ENCODE measurements at places on chromosomes 11 and 22.

GRCh38 chr22:32796865-32797573 is 4.5 kb upstream of the TIMP3 start:
- DNase-seq, result peak; percentile 84

GRCh38 chr11:63872800-63873197 is 33.9 kb downstream of the MARK2 start:
- no peak for DNase-seq

DNA sequence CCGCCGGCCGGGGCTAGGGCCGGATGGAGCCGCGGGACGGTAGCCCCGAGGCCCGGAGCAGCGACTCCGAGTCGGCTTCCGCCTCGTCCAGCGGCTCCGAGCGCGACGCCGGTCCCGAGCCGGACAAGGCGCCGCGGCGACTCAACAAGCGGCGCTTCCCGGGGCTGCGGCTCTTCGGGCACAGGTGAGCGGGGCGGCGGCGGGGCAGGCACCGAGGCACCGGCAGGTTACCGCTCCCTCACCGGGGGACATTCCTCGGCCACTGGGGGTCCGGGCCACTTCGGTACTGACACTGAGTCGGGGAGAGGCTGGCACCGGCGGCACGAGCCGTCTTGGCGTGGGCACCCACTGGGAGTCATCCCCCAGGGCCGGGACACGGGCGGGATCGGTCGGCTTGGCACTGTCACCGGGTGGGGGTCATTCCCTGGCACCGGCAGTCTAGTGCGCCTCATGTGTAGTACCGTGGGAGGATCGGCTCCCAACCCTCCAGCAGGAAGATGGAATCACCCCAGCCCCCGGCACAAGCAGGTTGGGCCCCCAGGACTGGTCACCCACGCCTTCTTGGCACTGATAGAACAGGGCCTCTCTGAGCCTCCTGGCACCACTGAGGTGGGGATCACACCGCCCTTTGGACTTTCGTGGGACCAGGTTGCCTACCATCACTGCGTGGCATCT is 511 bp downstream of the DGKZ start:
- no peak for DNase-seq

DNA sequence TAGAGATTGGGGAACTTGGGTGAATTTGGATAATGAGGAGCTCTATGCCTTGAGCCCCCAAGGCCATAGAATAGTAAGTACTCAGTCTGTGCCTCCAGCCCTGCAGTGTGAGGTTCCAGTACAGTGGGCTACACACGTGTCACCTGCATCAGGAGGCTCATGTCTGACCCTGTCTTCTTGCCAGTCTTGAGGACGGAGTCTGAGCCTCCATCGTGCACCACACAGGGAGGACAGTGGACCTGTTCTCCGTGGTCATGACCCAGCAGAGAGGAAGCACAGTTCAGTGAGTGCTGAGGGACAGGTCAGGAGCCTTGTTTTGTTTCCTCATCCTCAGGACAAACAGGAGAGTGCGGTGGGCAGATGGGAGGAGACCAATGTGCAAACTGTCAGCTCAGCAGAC is 30.8 kb downstream of the RPS13 start:
- no peak for DNase-seq

DNA sequence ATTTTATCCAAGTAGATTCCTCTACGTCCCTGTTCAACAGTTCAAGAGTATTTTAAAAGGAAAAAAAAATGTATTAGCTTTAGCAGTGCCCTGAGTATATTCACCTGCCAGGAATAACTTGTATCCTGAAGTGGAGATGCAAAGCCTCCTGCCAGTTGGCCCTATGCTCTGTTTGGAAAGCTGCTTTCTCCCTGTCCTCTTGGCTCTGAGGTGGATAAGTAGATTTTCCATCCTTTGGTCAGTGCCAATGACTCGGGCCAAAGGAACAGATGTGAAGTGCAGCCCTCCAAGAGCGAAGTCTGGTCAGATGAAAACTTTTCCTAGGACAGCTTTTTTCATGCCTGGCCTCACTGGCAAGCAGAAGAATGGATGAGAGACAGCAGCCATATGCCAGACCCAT is 839.9 kb upstream of the TENM4 start:
- DNase-seq, result no peak

GRCh38 chr11:94604482-94604881 is 37.3 kb downstream of the PIWIL4 start:
- DNase-seq, result no peak

GRCh38 chr11:118082880-118083552 is 3.7 kb downstream of the SMIM35 start:
- no peak for DNase-seq

GRCh38 chr22:47166033-47166404 is 403.6 kb downstream of the TBC1D22A start:
- DNase-seq, result no peak

DNA sequence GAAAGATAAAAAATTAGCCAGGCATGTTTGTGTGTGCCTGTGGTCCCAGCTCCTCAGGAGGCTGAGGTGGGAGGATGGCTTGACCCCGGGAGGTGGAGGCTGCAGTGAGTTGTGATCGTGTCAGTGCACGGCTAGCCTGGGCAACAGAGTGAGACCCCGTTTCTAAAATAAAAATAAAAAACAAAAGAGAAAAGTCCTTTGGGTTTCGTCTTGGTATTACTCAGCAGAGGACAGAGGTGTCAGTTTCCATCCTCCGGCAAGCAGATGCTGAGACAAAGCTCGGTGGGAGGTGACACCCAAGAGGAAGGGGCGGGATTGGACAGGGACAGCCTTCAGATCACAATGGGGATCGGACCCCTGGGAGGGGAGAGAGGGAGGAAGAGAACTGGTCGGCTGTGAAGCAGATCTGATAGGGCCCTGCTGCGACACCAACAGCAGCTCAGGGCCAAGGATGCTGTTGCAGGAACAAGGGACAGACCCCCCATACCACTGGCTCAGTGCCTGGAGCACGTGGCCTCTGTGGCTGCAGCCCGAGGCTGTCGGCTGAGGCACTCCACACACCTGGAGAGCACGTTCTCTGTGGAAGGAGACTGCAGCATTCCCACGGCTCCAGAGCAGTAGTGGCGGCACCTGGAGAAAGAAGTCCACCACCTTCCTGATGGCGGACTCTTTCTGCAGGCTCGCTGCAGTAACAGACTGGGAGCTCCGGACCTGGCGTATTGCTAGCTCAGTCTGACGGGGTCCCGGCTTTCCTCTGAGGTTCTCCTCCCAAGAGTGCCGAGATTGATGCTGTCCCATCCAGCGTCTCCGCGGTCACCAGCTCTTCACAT is 5.2 kb upstream of the BID start:
- no peak for DNase-seq

DNA sequence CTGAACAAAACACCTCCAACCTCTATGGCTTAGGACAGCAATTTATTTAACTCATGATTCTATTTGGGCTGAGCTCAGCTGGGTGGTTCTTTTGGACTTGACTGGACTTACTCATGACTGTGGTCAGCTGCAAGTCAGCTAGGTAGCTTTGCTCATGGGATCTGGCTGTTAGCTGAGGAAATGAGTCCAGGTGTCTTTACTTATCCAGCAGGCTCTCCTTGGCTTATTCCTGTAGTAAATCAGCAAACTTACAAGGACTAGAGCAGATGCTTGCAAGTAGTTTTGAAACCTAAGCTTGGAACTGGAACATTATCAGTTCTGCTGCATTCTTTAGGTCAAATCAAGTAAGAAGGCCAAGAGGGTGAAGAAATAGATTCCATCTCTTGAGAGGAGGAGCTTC is 8.0 kb upstream of the HIKESHI start:
- DNase-seq, result no peak

- peak; percentile 53 for DNase-seq
Measured at GRCh38 chr22:42990131-42990838, 24.7 kb downstream of the PACSIN2 start.

DNA sequence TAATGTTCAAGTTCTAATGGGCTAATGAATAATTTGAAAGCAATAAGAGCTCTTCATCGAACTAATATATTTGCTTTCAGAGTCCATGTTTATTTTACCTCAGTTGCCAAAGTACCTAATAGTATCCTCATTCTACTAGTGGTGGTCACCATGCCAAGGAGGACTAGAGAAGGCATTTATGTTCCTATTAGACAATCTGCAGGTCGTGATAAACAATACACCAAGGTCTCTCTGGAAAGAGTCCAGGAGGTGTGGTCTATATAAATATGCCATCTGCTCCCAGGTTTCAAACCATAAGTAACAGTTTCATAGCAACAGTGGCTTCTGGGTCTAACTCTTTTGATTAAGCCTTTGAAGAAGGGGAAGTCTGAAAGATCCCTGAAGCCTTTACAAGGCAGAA is 42.9 kb downstream of the ARFGAP3 start:
- peak; percentile 70 for DNase-seq

DNA sequence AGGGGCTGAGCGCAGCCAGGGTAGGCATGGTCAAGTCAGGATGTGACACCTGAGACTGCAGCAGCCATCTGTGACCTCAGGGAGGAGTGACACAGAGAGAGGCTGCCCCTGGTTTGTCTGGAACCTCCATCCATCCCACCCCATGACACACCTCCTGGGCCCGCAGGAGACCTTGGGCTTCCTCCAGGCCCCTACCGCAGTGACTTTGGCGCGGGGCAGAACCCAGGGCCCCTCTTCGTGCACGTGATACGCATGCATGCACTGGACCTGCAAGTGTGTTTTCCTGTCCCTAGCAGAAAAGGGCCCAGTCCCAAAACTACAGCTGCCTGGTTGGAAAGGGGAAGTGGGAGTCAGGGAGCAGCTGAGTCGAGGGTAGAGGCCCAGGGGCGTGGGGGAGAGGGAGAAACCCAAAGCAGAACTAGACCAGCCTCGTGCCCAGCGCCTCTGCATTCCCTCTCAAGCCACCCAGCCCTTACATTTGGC is 7.9 kb upstream of the CYTH4 start:
- peak; percentile 79 for DNase-seq

DNA sequence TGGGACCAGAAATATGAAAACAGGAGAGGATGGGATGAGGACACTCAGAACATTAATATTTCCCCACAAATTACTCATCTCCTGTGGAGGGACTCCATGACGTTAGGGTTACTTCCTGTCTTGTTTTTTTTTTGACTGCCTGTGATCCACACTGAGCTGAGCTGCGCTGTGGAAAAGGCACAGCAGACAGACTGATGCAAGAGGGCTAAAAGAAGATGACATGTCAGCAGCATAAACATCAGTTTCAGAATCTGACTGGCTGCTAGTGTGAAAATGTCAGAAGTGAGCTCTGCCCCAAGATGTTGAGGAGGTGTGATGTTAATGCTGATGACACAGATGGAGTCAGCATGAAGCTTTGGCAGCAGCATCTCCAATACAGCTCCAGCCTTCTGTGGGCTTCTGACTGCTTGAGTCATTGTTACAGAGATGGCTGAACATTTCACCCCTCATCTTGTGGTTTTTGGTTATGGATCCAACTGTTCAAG is 286.8 kb downstream of the BLID start:
- no peak for DNase-seq

- DNase-seq, result peak; percentile 93
Measured at GRCh38 chr11:86511086-86511551, 136.4 kb downstream of the CCDC81 start.

DNA sequence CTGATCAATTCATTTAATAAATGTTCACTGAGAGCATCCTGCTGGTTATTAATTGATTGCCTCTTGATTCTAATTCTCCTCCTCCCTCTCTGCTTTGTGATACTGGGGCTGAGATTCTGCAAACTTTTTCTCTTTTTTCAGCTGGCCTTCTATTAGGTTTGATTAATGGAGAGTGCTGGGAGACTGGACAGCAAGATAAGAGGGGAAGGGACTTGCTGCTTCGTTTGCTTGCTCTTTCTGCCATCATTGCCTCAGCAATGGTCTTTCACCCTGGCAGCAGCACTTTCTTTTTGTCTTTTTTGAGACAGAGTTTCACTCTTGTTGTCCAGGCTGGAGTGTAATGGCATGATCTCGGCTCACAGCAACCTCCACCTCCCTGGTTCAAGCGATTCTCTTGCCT is 7.1 kb downstream of the DNHD1 start:
- no peak for DNase-seq

- DNase-seq, result peak; percentile 18
Measured at GRCh38 chr22:27107386-27107785, 450.0 kb downstream of the MIAT start.

DNA sequence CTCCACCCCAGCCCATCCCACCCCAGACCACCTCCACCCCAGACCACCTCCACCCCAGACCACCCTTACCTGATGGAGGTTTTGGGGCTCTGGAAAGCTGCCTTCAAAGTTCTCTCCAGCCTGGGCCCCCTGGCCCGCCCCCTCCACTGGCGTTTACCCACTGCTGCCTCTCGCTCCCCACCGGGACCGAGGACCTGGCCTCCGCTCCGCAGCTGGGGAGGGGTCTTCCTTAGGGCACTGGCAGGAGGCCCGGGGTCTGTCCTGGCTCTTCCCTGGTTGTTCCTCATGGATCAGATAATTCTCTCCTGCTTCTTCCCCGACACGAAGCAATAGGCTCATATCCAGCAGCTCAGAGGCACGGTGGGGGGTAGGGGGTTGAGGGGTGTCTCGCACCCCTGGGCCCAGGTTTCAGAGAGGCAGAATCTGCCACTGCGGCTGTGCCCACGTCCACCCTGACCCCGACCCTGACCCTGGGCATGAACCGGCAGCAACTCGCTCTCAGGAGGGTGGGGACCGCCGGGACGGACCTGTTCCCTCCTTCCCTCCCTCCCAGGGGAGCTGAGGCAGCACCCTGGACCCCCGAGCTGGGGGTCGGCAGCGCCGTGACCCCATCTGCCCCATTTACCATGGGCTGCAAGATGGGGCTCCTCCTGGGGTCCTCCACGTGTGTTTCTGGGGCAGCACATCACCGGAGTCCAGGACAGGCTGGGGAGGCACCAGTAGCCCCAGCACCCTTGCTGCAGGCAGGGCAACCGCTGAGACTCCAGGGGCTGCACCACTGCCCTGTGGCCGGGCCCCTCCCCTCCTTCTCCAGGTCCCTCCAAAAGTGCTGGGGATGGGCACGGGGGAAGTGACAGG is 12.9 kb downstream of the KRTAP5-5 start:
- DNase-seq, result no peak

- DNase-seq, result no peak
Measured at GRCh38 chr11:299081-299891, at the start of gene IFITM5. Gene IFITM5, minus strand, starts transcription at chr11:299526. Its CDS starts 36 bp downstream, at chr11:299490.

GRCh38 chr11:67356387-67356863 is 3.1 kb upstream of the POLD4 start:
- DNase-seq, result no peak

- DNase-seq, result no peak
Measured at GRCh38 chr22:40199223-40199622, 21.5 kb downstream of the TNRC6B start.

DNA sequence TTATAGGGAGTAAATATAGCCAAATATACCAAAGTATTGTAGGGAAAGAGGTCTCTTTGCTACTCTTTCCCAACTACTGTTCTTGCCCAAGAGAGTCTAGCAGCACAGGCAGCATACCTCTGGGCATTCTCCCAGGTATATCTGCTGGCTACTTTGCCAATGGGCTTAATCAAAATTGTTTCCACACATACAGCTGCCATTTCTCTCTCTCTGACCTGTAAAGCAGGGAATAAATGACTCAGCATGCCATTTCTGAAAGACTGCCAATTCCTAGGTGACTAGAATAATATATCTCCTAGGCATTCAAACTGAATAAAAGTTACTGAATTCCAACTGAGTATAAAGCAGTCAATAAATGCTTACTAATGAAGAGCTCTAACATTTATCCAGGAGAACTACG is 44.6 kb downstream of the RDX start:
- peak; percentile 36 for DNase-seq

- DNase-seq, result no peak
Measured at GRCh38 chr11:77065878-77066228, 918 bp upstream of the CAPN5 start.
